ENCODE measurements at places on chromosomes 1 and 21.
A peak's percentile ranks its signal among the peaks of the same experiment; 100 is the strongest.

- no peak for DNase-seq
These were observed 30.4 kb upstream of the PDC start for GRCh38 chr1:186491336-186491735.

GRCh38 chr21:24829397-24829796, 777.9 kb downstream of the MRPL39 start:
- no peak for DNase-seq

GRCh38 chr1:228987736-228988506, 252.6 kb downstream of the RHOU start:
- DNase-seq, result no peak

- DNase-seq, result peak; percentile 83
These were observed at the start of gene DOCK7 for GRCh38 chr1:62687903-62688686. Gene DOCK7, minus strand, starts transcription at chr1:62688386. Its CDS starts 122 bp downstream, at chr1:62688264.

DNA sequence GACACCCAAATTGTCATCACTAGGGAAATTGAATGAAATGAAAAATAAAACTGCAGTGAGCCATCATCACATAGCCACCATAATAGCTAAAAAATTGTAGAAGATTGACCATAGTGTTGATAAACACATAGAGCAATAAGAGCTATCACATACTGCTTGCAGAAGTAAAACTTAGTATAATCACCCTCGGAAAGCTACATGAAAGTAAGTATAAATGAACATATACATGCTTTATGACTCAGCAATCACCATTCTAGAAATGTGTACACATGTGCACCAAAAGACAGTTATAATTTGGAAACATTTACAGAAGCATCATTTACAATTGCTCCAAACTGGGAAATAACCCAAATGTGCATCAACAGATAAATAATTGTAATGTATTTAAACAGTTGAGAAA, 153.1 kb upstream of the LRRC7 start:
- no peak for DNase-seq

GRCh38 chr1:231121533-231121932, 40.3 kb upstream of the TRIM67 start:
- DNase-seq, result no peak

- no peak for DNase-seq
These were observed 2.8 kb downstream of the ARID4B start for GRCh38 chr1:235325139-235325538.

DNA sequence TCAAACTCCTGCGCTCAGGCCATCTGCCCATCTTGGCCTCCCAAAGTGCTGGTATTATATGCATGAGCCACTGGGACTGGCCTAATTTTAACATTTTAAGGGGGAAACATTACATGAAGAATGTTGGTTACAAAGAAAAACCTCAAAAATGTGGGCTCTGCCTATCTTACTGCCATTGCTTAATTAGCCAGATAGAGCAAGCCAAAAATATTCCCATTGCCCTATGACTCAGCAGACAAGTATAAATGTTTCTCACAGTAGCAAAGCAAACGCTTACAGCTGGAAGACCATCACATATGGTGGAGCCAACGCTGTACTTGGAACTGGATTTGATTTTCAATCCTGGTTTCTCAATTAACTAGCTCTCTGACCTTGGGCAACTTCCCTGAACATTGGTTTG, 502.0 kb downstream of the SMYD3 start:
- DNase-seq, result no peak
